Stimulated activated CD8-positive, alpha-beta memory T cell treated with anti-CD3 and anti-CD28 coated beads, Interleukin-7, amount 100 ng/mL, for 1 hour (primary cell): ENCODE measurements at places on chromosomes 1 and 21.

DNA sequence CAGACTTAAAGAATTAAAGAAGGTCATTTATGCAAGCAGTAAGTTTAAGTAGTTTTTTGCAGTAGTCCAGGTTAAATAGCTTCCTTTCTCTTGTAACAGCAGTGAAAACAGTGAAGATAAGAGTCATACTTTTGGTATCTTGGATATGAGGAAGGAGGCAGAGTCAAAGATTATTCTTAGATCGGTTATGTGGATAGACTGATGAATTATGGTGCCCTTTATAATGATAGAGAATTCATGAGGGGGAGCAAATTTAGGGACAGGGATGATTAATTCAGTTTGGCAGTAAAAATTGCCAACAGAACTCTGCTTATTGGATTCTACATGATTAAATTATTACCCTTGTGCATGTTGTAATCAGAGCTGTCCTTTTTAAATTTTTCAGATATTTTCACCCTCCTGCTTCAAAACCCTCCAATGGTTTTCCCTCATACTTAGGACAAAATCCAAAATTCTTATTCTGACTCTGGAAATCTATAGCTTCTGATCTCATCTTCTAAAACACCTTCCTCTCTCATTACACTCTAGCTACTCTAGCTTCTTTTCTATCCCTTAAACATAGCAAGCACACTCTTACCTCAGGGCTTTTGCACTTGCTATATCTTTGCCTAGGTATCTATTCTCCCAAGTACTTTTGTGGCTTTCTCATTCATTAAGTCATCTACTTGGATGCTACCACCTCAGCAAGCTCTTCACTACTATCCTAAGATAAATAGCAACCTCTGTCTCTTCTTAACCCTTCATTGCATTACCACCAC, 79.8 kb downstream of the PKN2 start:
- DNase-seq, result no peak

GRCh38 chr1:119316870-119317416, 51.6 kb upstream of the HAO2 start:
- DNase-seq, result no peak

DNA sequence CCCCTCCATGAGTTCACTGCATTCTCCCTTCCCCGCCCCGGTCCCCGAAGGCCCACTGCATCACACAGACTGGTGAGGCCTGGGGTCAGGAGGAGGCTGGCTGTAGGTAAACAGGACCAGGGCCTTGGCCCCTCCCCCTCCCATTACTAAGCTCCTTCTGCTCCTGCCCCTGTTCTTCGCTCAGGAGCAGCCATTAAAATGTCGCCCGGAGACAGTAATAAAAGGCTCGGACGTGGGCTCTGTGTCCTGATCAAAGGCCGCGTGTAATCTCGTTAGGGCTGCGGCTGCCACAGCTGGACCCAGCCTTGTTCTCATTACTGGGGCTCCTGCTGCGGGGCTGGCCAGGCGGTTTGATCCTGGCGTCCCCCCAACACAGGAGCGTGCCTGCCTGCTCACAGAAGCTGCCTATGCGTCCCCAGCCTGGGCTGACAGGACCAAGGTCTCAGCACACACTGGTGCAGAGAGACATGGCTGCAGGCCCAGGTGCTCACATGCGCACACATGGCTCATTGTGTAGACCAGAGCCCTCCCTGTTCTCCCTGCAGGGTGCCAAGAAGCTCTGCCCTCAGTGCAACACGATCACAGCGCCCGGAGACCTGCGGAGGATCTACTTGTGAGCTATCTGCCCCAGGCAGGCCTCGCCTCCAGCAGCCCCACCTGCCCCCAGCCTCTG, 24.0 kb downstream of the TMEM53 start:
- DNase-seq, result no peak

- no peak for DNase-seq
These were observed 5.1 kb upstream of the PTPRC start for GRCh38 chr1:198633675-198634121.

DNA sequence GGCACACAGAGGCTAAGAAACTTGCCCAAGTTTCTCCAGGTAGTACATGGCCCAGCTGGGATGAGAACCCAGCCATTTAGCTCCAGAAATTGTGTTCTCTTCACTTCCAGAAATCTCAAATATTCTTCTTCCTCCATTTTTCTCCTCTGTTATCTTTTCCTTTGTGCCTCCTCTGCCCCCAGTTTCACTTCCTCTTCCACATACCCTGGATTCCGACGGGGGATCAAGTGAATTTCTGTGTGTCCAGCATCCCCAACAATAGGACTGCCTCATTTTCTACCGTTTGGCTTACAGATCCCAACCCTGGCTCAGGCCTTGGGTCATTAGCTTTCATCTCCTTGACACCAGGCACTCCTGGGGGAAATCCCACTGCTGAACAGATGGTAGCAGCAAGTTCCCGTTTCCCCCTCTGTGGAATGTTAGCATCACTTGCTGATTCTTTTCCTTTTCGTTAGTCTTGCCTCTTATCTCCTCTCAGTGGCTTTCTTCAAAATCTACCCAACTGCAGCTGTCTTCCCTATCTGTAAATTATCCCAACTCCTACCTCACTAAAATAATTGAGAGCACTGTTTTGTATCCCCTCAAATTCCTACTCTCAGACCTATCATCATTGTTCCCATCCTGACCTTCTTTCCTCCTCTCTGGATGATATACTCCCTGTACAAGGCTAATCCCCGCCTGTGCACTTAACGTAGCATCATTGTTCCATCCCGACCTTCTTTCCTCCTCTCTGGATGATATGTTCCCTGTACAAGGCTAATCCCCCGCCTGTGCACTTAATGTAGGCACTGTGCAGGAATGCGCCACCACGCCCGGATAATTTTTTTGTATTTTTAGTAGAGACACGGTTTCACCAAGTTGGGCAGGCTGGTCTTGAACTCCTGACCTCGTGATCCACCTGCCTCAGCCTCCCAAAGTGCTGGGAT, 36.5 kb downstream of the SCCPDH start:
- DNase-seq, result no peak
